ENCODE measurements at places on chromosomes 3 and 15.

DNA sequence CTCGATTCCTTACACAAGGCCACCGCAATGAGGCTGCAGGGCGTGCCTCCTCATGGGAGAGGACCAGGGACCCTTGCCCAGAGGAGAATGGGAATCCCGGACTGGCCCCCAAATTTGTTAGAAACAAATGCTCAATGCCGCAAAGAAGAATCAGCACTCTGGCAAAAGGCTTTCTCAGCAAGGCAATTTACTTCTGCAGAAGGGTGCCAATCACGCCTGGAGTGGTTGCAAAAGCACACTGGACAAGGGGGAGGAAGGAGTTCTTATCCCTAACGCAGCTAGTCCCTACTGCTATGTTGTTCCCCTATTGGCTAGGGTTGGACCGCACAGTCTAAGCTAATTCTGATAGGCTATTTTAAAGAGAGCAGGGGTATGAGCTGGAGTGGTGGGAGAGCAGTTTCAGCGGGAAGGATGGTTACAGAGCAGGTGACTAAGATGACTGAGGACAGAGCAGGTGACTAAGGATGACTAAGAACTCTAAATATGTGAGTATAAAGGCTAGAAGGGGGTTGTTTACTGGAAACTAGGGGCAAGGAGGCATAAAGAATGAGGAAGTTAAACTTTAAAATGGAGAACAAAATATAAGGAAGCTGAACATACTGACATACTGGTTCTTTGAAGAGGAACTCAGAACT lies 48.5 kb downstream of the KATNBL1 start:
- no peak for DNase-seq

DNA sequence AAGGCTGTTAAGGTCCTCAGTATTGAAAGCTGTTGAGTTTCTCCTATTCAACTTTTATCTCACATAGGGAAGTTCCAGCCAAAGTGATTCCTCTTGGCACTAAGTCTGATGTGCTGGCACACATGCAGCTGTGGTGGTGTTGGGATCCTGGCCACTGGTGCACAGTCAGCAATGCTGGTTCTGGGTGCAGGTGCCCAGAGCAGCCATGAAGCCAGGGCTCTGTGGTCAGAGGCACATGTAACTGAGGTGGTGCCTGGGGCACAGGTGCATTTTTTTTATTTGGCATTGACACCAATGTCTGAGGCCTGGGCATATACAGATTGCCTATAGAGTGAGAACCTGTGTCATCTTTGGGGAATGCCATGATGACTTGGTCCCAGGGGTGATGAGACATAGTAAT lies 271.4 kb downstream of the POLQ start:
- no peak for DNase-seq

GRCh38 chr3:67357610-67358458 lies 296.6 kb downstream of the SUCLG2 start:
- no peak for DNase-seq

- no peak for DNase-seq
Observed at GRCh38 chr3:69735893-69736292, 3.4 kb upstream of the MITF start.

- DNase-seq: no peak
Observed at GRCh38 chr15:50112488-50113186, 6.4 kb downstream of the ATP8B4 start.

DNA sequence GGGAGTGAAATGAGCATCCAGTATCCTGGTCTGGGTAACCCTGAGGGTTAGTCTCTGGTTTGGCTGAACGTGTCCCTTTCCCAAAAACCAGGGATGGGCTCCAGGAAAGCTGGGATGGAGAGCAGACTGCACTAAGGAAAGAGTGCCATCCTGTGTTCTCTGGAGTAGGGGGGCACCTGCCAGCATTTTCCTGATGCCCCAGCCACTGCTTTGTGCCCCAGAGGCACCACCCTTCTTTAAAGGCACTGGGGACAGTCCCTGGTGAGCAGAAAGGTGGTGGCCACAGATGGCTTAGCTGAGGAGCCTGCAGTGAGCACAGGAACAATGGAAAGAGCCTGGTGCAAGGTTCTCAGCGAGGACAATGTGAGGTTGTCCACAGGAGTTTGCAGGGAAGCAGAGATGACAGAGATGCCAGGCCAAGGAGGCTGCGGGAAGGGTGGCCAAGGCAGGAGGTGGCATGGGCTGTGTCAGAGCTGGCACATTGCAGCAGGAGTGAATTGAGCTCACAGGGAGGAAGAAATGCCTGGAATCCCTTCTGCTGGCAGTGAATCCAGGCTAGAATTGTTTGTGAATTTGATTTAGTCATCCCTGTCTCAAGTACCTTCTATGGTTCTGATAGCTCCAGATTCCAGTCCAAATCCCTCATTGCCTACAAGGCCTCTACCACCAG lies 39.9 kb downstream of the AMOTL2 start:
- no peak for DNase-seq

DNA sequence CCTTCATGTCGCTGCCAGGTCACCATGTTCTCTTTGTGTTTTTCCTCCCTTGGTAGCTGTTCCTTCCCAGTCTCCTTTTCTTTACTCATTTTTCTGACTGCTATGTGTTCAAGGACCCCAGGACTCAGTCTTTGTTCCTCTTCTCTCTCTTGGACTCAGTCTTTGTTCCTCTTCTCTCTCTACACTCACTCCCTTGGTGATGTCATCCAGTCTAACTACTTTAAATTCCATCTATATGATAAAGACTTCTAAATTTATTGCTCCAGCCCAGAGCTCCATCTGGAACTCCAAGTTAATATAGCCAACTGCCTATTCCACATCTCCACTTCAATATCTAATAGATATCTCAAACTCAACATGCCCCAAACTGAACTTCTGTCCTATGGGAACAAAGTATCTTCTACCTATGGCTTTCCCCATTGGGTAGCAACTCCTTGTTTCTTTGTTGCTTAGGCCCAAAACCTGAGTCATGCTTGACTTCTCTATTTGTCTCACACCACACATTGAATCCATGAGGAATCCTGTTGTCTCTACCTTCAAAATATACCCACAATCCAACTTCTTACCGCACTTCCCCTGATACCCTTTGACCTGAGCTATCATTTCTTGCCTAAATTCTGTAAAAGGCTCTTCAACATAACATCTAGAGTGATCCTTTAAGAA lies 4.9 kb upstream of the DYNC1LI1 start:
- no peak for DNase-seq

- no peak for DNase-seq
Observed at GRCh38 chr3:89851974-89852621, 744.7 kb downstream of the EPHA3 start.

DNA sequence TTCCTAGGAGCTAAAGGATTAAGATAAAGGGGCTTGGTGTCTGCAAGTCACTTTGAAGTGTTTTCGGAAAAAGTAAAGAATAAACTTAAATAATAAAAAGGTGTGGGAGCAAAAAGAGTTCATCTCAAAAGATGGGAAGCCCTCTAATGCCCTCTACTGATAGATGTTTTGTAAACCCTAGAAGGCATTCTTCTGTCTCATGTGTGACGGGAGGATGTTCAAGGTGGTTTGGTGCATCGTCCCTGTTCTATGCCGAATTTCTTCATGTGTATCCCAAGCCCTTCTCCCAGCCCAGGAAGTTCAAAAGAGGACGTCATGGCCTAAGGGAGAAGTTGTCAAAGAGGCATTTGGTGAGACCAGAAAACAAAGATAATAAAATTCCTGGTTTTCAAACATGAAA lies 37.2 kb downstream of the CCK start:
- DNase-seq: no peak

- no peak for DNase-seq
Observed at GRCh38 chr3:23981955-23982354, 36.9 kb downstream of the NR1D2 start.

DNA sequence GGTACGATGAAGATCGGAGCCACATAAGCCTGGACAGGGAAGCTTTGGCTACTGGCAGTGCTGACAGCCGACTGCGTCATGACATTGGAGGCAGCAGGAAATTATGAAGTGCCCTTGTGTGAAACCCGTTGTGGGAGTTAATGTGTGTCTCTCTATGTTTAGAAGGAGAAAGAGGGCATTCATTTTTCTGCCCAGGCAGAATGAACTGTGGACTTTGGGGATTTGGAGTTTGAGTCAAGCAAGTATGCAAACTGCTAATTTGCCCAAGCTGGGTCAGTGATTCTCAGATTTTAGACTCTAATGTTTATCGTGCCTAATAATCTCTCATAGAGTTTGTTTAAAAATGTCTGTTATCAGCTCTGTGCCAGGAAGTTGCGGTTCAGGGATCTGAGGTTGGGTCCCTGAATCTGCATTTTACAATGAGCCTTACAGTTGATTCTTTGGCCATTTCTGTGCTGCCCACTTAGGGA lies 5.6 kb downstream of the CTXND1 start:
- DNase-seq: no peak

- no peak for DNase-seq
Observed at GRCh38 chr3:165195241-165195639, 944 bp downstream of the SLITRK3 start.

DNA sequence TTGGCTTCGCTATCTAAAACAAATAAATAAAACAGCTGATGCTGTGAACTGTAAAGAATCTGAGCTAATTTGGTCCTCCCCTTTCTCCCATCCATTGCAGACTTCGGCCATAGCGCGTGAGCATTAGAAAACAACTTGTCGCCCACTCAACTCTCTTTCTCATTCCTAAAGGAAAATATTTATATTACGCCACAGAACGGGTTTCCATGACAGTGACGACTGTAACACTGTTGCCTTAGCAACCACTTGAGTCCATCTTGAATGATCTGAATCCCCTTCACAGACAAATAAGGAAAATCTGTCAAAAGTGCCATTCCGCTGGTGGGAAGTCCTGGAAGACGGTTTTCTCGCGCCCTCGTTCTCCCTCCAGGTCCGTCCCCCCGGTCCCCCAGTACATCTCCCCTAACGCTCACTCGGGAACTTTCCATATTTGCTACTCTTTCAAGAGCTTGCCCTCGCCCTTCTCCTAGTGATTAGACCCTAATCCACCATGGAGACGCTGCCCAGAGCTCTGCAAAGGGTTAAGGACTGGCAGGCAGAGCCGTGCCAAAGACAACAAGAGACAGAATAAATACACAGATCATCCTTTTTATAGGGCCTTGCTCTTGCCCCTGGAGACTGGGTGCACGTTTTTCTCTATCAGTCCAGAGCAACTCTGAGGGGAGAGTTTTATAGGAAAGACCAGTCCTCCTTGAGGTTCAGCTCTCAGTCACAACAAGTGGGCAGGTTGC lies 50.5 kb downstream of the CRYGS start:
- DNase-seq: no peak

GRCh38 chr15:38745626-38746025 lies 181.0 kb upstream of the RASGRP1 start:
- DNase-seq: no peak

GRCh38 chr3:154250291-154250690 lies 74.0 kb downstream of the DHX36 start:
- DNase-seq: no peak
